ENCODE measurements at places on chromosomes 11 and 22.
A peak's percentile ranks its signal among the peaks of the same experiment; 100 is the strongest.

DNA sequence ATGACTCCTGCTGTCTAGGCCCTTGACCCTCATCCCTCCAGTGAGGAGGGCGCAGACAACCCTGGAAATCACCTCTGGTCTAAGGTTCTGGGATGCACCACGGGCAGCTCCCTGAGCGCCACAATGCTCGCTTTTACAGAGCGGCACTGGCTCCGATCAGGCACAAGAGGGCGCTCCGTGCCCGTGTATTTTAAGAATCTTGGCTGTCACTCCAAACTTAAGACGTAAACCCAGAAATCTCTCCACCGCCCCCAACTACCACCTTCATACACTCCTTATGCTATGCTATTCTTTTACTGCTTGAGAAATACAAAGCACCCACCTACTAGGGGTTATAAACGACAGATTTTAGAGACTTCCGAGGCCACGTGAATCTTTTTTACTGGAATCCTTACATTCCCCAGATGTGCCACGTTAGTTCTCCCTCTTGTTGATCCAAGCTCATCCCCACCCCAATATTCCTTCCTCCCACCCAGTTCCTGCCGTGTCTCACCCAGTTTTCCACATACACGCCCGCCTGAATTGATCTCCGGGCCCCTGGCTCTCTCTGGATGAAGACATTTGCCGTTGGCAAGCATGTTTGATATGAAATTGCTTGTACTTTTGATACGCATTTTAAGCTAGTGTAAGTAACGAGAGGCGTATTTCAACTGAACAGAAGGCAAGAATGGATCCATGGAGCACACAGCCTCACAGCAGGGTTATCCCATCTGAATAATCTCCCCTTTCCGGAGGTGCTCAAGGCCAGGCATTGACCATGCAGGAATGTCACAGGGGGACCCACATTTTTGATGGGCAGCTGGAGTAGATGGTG is 453.5 kb downstream of the OPCML start:
- no peak for DNase-seq

- DNase-seq: no peak
Measured at GRCh38 chr11:34613552-34614056, 7.3 kb upstream of the EHF start.

GRCh38 chr11:15493921-15494620 is 379.3 kb downstream of the INSC start:
- no peak for DNase-seq

GRCh38 chr11:126636911-126637794 is 281.7 kb downstream of the ST3GAL4 start:
- DNase-seq: no peak

DNA sequence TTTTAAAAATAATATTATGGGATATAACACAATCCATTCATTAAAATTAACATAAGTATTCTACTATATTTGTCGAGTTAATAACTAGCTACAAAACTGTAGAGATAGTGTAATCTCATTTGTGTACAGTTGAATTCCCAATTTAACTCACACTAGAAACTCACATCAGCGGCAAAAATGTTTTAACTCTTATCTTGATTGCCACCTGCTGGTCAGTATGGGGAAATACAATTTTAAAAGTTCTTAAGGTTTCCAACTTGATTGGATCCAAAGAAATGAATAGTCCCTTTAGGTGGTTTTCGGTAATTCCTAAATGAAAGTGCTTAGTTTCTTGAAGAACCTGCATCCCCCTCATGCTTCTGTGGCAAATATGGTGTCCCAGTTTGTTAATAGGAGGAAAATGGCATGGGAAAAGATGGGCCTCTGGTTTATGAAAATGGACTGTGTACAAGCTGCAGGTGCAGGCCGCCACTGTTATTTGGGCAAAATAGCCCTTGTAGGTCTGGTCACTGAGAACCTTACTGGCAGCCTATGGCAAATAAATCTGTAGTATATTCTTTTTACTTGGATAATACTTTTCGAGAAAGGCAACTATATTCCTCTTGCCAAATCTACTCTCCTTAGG is 33.7 kb upstream of the SLC17A6 start:
- DNase-seq: no peak

- no peak for DNase-seq
Measured at GRCh38 chr11:108160970-108161566, 39.7 kb downstream of the ACAT1 start.

DNA sequence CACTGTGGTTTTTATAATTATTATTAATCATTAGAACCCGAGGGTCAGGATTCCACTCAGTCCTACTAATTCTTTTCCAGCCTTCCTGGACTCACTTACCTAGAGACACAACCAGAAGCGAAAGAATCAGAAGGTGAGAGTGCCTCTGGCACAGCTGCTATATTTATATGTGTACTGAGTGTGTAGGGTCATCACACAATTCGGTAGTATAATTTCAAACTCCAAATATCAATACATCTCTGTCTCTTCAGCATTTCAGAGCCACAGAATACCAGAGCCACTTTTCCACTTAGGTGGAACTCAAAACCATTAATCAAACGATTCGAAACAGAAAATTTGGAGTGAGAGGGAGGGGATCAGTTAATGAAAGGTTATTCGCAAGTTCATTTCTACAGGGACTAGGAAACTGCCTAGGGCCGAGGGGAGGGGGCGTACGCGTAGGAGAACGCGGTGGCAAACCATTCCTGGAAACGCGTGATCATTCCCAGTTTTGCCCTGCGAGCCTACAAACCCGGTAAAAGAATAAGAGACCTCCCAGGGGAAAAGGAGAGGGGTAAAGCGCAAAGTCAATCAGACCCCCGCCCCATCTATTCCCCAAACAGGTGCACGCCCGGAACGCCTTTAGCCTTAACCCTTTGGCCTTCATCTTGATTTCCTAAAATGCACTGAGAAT is 5.4 kb downstream of the BSX start:
- DNase-seq: no peak

GRCh38 chr11:35330931-35331330 is 88.4 kb downstream of the SLC1A2 start:
- peak; percentile 13 for DNase-seq

DNA sequence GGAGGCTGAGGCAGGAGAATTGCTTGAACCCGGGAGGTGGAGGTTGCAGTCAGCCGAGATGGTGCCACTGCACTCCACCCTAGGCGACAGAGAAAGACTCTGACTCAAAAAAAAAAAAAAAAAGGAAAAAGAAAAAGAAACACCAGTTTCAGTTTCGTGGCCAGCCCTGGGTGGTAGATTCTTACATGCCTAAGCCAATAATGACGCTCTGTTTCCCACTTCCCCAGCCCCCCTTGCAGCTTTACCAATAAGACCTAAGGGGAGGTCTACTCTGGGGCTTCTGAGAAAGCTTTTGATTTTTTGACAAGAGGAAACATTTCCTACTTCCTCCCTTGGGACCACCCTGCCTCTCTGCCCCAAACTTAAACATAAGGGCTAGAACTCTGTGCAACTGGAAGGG is 30.0 kb upstream of the PTPRJ start:
- DNase-seq: peak; percentile 58

DNA sequence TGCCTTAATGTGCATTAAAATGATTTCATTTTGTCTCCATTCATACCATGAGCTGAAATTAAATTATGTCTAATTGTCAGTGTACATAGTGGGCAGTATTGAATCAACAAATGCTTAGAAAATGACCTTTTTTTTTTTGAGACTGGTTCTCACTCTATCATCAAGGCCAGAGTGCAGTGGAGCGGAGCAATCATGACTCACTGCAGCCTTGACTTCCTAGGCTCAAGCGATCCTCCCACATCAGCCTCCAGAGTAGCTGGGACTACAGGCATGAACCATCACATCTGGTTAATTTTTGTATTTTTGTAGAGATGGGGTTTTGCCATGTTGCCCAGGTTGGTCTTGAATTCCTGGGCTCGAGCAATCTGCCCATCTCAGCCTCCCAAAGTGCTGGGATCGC is 117.0 kb upstream of the BLID start:
- no peak for DNase-seq

GRCh38 chr11:66920978-66921784 is 37.0 kb downstream of the PC start:
- no peak for DNase-seq

- DNase-seq: no peak
Measured at GRCh38 chr11:2424811-2425495, 19.4 kb downstream of the TRPM5 start.

- DNase-seq: no peak
Measured at GRCh38 chr11:78931891-78932290, 357.2 kb upstream of the NARS2 start.

DNA sequence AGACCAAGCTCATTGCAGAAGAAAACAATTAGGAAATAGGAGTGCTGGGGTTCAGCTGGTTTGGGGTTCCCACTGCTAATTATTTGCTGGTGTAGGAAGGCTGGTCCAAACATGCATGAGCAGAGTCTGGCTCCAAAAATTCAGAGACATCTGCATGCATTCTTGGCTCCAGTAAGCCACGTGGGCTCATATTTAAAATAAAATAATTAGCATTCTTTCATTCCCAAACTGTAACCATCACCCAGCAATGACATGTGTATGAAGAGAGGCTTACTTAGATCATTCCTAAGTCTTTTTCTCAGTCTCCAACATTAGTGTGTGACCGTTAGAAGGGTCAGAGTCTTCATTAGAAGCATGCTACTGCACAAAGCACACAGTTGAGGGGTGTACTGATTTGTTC is 58.4 kb downstream of the EFCAB6 start:
- no peak for DNase-seq

DNA sequence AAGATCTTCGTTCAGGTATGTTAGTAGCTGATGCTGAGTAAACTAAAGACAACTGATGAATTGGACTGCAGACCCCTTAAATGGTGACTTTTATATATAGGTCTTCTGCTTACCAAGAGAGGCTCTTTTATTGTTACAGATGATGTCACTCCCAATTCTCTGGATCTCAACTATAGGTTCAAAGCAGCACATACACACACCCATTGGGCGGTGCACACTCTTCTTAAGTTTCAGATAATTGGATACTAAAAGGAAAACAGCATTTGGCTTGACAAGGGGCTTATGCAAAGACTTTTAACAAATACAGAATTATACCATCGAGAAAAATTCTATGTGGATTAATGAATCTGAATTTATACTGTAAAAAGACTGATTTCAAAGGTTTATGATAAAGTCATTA is at the start of gene PTH:
TSS of gene PTH (minus strand) at position 69 of the 400 bp plus-strand sequence. CDS start 3,142 bp downstream, outside the sequence.
- no peak for DNase-seq

- no peak for DNase-seq
Measured at GRCh38 chr11:96036863-96037262, 113.0 kb upstream of the MTMR2 start.

- no peak for DNase-seq
Measured at GRCh38 chr22:20777420-20778177, 3.7 kb downstream of the SERPIND1 start.

DNA sequence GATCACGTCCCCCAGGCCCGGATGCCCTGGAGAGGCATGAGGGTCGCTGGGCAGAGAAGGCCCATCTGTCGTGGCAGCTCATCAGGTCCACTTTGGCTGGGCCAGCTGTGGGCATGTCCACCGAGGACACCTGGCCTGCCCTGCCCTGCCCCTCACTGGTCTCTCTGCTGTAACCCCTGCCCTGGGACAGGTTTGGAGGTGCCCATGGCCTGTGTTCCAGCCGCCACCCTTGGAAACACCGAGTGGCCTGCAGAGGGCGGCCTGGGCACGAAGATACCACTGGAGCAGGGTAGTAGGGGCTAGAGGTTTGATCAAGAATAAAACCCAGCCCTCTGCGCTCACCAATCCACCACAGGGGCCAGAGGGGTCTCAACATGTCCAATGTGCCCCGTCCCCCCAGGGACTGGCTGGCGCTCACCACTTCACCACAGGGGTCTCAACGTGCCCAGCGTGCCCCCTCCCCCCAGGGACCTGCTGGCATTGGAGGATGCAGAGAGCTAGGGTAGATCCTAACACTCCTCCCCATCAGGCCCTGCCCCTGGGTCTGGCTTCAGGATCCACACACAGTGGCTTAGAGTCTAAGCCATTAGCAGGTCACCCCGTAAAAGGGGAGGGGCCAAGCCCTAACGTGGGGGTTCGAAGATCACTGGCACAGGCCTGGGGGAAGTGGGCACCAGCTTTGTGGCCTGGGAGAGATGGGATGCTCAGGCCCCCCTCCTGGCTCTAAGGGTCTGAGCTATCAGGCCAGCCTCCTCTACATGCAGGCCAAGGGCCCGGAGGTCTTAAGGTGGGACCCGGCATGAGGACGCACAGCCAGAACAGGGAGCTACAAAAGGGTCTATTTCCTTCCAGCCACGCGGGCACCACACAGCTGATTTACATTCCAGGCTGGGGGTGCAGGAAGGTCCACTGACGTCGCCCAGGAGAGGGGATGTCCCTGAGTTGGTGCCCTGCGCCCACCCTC is 1.3 kb upstream of the HDAC10 start:
- DNase-seq: peak; percentile 74

DNA sequence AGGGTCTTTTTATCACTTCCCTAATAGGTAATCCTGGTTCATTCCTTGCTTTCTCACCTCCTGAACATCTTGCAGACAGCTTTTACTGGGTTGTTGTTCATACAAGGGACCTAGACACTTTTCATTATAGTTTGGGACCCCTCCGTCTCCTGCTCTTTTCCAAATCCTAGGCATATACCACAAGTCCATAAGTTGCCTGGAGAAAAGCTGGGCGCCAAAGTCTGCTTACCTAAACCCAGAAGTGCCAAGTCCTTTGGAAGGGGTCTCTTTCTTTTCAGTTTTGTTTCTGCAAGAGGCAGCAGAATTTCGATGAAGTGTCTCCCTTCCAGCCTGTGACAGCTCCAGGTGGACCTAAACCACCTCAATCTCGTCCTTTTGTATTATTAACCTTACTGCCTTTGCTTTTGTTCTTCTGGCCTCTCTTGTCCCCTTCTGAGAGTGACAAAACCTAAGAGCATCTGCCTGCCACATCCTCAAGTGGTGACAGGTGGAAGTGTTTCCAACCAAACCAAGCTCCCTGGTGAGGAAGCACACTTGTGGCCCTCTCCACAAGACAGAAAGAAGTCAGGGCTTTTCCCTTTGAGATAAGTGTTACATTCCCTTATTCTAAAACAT is 19.5 kb upstream of the P2RY6 start:
- no peak for DNase-seq

DNA sequence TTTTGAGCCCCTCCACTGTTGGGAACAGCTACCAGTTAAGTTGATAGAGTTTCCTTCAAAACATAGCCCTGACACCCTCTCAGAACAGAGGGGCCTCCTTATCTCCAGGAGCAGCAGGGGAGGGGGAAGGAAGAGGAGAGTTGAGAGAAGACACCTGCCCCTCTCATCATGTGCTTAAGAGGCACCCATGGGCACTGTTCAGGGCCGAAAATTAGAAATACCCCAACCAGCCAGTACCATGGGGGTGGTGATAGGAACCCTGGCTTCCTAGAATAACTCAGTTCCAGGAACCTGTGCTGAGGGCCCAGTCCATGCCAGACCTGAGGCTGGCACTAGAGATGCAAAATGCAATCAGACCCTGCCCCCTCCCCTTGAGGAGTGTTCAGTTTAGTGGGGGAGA is 9.3 kb upstream of the GDPD5 start:
- no peak for DNase-seq

GRCh38 chr11:120894202-120894985 is 129.5 kb upstream of the TBCEL start:
- no peak for DNase-seq

DNA sequence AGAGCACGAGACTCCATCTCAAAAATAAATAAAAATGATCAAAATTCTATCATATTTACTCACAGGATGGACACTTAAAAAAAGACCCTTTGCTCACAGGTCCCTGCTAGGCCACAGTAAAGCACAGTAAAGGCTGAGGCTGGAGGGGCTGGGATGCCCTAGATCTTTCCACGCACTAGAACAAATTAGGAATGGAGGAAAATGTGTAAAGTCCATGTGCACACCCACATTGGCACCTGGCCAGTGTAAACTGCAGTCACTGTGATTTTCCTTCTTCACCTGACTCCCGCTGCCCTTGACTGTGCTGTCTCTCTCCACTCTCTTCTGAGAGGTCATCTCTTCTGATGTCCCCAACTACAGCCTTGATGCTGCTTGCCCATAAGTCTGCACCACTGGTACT is 195.5 kb downstream of the EFCAB6 start:
- DNase-seq: no peak

Measured in stimulated activated CD4-positive, alpha-beta T cell treated with anti-CD3 and anti-CD28 coated beads, Interleukin-4, amount 100 ng/mL, for 1 hour (primary cell).